Airway epithelial cell (primary cell): ENCODE measurements at places on chromosomes 7 and 10. TPM values are rescaled to one million over a fixed set of nuclear protein-coding genes. Genes with fewer than 3 reads are reported as not detected.

Gene IGFBP3
- 5.6 and 9.3 TPM in 2 replicates for total RNA-seq

Gene FAM25A
- total RNA-seq = 20.3 and 29.8 TPM in 2 replicates

Gene MACROH2A2
- 41.2 and 44.4 TPM in 2 replicates for total RNA-seq

Gene SLC25A13
- 19.0 and 22.8 TPM in 2 replicates for total RNA-seq

Gene NME8
- 0.07 TPM in 1 of 2 replicates, not detected in the other for total RNA-seq

Gene OR2A7
- total RNA-seq = 2.5 and 2.7 TPM in 2 replicates

Gene EVX1
- not detected in 2 replicates for total RNA-seq
